ENCODE measurements at places on chromosomes 6 and 20.

- ATAC-seq, result no peak
These were observed 8.9 kb downstream of the TGIF2 start for GRCh38 chr20:36582322-36582721.

DNA sequence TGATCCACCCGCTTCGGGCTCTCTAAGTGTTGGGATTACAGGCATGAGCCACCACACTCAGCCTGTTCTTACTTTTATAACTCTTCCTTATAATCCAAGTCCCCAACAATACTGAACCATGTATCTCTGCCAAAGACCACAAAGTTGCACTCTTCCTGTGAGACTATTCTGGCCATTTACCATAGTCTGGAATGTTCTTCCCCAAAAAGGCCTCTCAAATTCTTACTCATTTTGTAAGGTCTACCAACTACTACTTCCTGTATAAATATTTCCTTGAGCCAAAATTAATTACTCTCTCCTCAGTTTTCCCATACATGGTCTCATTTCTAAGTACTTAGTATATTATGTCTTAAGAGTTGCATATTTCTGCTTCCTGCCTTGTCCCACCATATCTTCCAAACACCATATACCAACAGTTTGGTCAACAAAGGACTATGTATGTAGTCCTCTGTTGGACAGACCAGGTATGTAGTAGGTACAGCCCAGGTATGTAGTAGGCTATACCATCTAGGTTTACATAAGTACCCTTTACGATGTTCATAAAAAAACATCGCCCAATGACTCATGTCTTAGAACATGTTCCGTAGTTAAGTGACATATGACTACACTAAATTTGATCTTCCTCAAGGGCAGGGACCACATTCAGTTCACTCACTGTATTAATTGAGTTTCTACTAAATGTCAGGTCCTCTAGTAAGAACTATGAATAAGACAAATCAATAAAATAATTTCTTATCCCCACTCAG, 22.0 kb downstream of the RANBP9 start:
- ATAC-seq, result no peak

- ATAC-seq, result no peak
These were observed 10.5 kb downstream of the NKX2-2 start for GRCh38 chr20:21503345-21503744.

- ATAC-seq, result no peak
These were observed 160.4 kb downstream of the TASP1 start for GRCh38 chr20:13478366-13478765.

GRCh38 chr6:74137911-74138310, 441.9 kb downstream of the CD109 start:
- no peak for ATAC-seq

GRCh38 chr6:10526156-10526555, 5.0 kb downstream of the GCNT2 start:
- ATAC-seq, result no peak

DNA sequence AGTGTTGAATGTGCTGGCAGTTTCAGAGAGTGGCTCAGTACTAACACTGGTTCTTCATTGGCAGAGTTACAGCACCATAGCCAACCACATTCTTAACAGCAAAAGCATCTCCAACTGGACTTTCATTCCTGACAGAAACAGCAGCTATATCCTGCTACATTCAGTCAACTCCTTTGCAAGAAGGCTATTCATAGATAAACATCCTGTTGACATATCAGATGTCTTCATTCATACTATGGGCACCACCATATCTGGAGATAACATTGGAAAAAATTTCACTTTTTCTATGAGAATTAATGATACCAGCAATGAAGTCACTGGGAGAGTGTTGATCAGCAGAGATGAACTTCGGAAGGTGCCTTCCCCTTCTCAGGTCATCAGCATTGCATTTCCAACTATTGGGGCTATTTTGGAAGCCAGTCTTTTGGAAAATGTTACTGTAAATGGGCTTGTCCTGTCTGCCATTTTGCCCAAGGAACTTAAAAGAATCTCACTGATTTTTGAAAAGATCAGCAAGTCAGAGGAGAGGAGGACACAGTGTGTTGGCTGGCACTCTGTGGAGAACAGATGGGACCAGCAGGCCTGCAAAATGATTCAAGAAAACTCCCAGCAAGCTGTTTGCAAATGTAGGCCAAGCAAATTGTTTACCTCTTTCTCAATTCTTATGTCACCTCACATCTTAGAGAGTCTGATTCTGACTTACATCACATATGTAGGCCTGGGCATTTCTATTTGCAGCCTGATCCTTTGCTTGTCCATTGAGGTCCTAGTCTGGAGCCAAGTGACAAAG, 17.0 kb upstream of the ADGRF4 start:
- no peak for ATAC-seq

DNA sequence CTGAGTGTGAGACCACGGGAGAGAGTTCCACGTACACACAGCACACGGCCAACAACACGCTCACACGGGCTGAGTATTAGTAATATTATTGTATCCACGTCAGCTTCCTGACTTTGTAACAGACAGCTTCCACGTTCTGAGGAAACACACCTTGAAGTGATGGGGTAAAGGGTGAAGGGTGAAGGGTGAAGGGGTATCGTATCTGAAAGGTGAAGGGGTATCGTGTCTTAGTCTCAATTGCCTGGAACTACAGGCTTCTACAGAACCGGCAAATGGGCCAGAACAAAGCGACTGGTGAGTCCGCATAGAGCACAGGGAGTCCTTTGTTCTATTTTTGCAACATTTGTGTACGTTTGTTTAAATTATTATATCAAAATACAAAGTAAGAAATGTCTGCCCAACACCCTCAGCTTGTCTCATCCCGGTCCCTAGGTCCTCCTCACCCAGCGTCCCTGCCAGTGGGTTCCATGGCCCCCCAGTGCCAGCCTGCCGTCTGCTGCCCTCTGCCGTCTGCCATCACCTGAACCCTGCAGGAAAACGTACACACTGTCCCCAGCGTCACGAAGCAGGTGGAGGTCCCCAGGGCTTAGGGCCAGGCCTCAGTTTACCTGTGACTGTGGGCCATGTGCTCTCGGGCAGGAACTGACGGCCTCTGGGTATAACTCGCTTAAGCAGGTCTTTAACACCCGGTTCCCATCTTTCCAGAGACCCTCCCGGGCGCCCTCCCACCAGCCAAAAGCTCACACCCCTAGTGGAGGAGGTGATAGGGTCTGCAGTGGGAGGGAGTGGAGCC, 4.4 kb upstream of the HELZ2 start:
- no peak for ATAC-seq

- peak; percentile 31 for ATAC-seq
These were observed at the start of gene SLC22A2 for GRCh38 chr6:160258346-160259142. Gene SLC22A2, minus strand, starts transcription at chr6:160258821. Its CDS starts 64 bp downstream, at chr6:160258757.

DNA sequence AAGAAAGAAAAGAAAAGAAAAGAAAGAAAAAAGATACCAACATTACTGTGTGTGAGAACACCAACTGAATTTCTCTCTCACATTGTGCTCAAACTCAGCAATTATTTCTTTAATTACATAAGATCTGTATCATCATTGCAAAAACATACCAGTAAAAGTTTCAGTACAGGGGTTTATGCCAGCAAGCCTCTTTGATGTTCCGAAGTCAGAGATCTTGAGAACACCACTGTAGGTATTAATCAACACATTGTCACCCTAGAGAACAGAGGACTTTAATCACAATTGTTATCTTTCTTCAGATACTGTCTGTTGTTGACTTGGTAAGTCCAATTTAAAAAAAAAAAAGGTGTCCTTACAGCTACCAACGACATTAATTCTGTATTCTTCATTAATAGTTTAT, 60.9 kb upstream of the MAP7 start:
- ATAC-seq, result no peak

DNA sequence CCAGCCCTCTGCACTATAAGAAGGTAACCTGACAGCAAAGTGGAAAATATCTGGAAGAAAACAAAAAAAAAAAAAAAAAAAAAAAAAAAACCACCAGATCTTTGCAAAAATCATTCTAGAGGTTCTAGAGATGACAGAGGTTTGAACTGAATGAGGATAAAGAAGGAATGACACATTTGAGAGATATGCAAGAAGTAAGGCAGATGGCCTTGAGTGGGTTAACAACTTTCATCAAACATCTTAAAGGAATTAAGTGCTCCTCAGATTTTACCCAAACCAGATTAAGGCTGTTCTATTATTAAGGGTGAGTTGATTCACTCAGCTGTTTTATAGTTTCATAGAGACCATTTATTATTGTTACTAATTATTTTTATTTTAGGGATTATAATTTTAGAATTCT, 62.0 kb downstream of the RSPO3 start:
- ATAC-seq, result no peak

DNA sequence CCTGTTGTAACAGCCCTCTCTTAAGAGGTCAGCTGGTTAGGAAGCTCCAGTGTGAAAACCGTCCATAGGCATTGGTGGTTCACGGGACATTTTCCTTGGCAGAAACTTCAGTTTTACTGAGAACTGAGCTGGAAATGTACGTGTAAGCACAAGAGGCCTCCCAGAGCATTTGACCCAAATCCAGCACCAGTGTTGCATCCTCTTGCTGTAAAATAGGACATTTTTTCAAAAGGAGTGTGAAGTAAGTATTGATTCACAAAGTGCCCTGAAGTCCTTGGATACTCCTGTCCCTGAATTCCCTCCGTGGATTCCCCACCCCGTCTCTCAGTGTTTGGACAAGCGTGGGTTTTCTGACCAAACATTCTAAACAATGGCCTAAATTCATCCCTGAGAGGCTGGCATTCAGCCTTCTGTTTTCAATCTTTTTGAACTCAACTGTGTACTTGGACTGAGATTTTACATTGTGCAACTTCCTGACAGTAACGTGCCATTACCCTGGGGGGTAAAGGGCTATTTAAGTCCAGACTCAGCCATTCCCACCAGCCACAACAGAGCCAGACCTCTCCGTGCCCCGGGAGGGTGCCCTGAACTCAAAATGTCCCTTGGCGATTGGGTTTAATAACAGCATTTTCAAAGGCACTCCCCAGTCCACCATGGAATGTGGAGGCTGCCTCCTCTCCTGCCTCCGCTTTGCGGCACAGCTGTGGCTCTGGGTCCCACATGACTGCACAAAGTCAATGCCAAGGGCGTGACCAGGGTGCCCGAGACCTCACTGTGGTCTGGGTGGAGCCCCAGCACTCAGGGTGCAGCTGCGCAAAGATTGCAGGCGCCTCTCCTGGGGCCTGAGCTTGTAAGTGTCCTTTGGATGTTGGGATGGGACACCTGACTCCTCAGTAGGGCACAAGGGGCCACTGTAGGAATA, 92.7 kb upstream of the AFDN start:
- ATAC-seq, result no peak

GRCh38 chr6:123909989-123910388, 106.3 kb downstream of the NKAIN2 start:
- ATAC-seq, result no peak

GRCh38 chr6:37097335-37097734, 72.6 kb upstream of the PIM1 start:
- no peak for ATAC-seq

DNA sequence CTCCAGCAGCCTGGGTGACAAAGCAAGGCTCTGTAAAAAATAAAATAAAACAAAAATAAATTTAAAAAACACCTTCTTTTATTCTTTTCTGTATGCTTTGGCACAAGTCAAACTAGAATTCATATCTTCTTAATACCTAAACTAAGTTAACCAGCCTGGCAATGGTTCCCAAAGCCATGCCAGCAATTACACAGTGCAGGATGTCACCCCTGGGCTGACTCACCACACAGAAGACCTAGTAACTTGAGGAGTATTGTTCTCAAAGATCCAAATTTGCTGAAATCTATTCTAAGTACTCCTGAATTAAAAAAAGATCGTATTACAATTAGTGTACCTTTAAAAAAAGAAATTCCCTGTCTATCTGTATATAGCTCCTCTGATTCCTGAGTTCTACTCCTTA, 162.7 kb upstream of the SGK1 start:
- ATAC-seq, result peak; percentile 93

- ATAC-seq, result no peak
These were observed 222.6 kb upstream of the QKI start for GRCh38 chr6:163191704-163192537.

- peak; percentile 63 for ATAC-seq
These were observed 59.8 kb downstream of the NEDD9 start for GRCh38 chr6:11172501-11173327.

DNA sequence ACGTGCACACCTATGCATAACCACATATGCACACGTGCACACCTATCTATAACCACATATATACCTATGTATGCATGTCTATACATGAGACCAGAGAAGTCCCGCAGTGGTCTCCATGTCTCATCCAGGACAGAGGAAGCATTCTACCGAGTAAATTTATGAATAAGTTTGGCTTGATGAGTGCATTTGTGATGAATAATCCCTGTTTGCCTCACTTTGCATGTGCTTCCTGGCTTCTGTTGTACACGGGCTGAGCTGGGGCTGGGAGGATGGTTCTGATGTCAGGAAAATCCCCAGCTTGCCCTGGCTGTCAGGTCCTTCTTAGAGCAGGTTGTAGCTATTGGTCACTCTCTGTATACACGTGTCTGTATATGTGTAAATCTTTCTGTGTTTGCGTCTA, 157.6 kb upstream of the RPS6KA2 start:
- no peak for ATAC-seq

- no peak for ATAC-seq
These were observed 12.1 kb downstream of the APMAP start for GRCh38 chr20:24980291-24981053.

- peak; percentile 41 for ATAC-seq
These were observed 36.2 kb downstream of the GNAS start for GRCh38 chr20:58888521-58889333.

DNA sequence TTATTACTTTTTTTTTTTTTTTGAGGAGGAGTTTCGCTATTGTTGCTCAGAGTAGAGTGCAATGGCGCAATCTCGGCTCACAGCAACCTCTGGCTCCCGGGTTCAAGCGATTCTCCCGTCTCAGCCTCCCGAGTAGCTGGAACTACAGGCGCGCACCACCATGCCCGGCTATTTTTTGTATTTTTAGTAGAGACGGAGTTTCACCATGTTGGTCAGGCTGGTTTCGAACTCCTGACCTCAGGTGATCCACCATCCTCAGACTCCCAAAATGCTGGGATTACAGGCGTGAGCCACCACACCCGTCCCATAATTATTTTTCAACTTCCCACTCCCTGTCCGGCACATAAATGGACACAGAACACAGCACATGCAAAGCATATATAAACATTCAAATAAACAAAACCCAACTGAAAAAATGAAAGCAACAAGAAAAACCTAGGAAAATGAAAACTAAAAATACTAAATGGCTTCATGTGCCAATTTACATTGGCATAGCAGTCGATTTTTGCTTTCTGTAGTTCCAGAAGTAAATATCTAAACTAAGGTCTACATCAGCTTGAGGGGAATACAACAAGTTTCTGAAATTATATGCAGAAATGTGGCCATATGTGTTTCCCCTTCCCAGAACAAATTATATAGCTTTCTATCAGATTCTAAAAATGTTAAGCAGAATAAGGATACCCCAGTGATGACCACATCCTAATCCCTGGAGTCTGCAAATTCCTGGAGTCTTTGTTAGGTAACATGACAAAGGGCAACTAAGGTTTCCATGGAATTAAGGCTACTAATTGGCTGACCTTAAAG, 113.9 kb downstream of the HFE start:
- ATAC-seq, result no peak

DNA sequence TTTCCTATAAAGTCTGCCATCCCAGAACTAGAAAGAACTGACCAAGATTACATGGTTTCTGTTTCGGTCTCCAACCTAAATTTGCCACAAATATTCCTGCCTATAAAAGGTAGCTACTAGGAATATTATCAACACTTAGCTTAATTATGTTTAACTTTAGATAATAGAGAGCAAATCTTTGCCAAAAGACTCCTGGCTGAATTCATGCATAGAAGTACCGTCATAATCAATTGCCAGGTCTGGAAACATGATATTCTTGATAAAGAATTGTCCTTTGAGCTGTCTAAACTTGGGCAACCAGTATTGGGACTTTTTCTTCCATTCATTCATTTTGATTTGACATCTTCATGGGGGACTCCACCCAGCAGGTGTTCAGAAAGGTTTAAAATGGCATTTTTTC, 22.4 kb downstream of the CALHM6 start:
- no peak for ATAC-seq

GRCh38 chr6:97665446-97665845, 382.4 kb upstream of the MMS22L start:
- no peak for ATAC-seq
